Cortex of kidney (tissue), 1 donor: ENCODE measurements at places on chromosomes 2 and 18.

DNA sequence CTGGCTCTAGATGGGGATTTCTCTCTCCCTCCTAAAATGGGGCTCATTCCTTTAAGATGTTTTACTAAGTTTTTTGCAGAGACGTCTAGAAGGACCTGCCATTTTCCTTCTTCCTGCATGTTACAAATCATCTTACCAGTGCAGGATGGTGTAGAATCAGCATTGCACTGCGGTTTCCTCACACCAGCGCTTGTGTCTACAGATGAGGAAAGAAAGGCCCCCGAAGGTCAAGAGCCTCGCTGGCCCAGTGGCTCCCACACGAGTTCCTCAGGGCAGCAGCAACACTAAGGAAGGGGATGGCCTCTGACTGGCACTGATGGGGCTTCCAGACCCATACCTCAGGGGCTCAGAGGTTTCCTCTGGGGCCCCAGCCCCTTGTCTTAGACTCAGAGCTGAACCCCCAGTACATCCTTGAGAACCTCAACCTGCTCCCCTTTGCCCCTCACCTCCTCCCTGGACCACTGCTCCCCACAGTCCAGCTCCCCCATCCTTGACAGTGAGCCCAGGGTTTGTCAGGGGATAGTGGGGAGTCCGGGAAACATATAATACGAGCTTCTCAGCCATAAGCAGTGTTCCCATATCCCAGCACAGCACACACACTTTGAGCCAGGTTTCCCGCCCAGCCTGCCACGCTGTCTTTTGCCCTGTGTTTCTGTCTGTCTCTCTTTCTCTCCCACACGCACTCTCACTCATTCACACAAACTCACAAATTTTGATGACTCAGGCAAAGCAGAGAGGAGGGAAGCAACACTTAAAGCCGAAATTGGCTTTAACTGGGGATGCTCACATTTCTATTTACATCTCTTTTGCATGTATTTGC is 29.4 kb downstream of the ZFP36L2 start:
- DNase-seq = no peak

DNA sequence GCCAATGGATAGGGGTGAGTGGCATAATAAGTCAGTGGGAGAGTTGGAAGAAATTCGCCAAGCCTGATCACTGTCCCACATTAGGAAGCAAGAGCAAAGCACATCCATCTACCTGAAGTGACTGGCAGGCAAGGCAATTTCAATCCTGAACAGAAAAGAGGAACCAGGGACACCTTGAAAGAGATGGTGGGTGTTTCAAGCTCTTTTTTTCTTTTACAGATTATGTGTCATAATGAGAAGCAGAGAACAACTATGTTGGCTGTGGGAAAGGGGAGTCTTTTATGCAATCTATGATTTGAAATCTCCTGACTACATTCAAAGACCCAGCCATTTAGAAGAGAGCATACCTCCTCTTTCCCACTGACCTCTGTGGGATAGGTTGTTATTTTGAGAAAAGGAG is 63.5 kb downstream of the TGIF1 start:
- no peak for DNase-seq

GRCh38 chr2:234420408-234420807 is 76.5 kb downstream of the ARL4C start:
- DNase-seq = no peak

DNA sequence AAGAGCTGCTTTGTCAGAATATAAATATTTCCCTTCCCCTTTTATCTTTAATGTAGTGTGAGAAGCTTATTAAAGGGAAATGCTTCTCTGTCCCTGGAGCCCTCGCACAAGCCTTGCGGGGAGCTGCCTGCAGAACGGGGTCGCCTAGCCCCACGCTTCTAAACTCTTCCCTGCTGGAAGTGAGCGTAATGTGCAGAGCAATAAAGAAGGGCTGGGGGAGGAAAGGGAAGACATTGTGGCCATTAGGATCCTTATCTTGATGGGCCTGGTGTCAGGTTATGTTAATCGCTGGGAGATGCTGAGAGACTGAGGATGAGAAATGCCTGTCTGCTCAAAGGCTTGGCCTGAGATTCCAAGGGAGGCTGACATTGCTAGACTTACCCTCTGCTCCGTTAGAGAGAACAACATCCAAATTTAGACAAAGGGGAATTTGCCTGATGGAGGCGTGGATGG is 18.9 kb upstream of the FZD7 start:
- DNase-seq = no peak

DNA sequence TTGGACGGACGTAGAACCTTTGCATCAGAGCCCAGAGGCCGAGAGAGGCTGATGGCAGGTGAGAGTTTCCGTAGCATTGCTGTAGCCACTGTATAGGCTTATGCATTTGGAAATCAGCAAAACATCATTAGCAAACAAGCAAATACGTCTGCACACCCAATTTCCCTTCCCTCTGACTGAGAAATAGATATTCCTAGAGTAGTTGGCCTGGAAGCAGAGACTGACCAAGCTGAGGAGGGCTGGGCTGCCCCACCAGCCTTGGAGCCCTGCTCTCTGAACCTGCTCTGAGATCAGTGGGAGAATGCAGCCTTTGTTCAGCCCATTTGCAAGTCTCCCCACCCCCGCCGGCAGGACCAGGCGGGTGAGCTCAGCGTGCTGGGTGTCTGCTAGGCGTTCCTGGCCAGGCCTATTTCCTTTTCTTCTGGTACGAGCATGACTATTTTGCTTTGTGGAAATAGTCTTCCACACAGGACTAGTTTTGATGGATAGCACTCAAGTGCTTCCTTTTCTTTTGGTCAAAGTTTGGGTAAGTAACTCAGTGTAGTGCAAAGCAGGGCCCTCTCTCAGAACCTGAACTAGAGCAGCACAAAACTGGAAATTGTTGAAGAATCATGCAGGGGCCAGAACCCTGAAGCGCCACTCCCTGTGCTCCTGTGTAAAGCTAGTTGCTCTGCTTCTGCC is 21.9 kb upstream of the RNF149 start:
- DNase-seq = no peak

GRCh38 chr2:25316101-25316500 is 25.6 kb downstream of the DNMT3A start:
- DNase-seq = no peak

- DNase-seq = no peak
These were observed 55.9 kb upstream of the ZNF385B start for GRCh38 chr2:179917272-179917671.

- DNase-seq = no peak
These were observed 27.2 kb downstream of the TMEM177 start for GRCh38 chr2:119706221-119706620.

GRCh38 chr2:191693778-191694177 is 15.8 kb downstream of the NABP1 start:
- no peak for DNase-seq

DNA sequence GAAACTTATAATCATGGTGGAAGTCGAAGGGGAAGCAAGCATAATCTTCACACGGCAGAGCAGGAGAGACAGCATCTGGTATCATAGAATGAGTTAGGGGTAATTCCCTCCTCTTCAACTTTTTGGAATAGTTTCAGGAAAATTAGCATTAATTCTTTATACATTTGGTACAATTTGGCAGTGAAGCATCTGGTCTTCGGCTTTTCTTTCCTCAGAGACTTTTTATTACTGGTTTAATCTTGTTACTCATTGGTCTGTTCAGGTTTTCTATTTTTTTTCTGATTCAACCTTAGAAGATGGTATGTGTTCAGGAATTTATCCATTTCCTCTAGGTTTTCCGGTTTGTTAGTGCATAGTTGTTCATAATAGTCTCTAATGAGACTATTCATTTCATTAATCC is 39.7 kb upstream of the ABCA12 start:
- DNase-seq = no peak

GRCh38 chr2:150859162-150859561 is 371.7 kb upstream of the RND3 start:
- DNase-seq = no peak

DNA sequence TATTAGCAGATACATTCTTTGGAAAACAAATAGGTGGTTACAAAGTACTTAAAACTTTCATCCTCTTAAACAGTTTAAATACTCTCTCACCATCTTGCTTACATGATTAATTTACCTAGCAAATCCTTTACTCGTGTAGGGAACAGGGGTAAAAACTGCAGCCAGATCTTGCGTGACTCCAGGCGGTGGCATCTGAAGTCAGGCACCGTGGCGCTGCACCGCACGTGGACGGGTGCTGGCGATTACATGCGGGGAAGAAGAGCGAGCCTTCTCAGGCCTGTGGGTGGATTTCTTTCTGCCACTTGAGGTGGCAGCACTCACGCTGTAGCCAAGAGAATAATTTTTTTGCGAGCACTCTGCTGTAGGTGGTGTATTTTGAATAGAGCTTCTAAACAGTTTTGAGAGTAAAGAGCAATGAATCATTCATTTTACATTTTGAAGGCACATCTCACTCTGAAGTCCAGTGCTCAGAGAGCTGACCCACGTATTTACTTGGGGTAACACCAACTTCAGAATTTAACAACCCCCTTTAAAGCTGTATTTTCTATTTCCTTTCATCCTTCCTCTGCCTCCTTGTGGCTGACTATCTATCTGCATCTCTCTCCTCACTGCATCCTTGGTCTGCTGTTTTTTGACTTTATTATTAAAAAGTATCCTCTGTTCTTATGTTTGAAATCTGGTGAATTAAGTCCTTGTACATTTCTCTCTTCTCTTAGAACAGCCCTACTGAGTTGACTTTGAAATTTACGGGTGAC is 68.9 kb downstream of the EPAS1 start:
- no peak for DNase-seq

GRCh38 chr2:128687565-128687964 is 368.9 kb upstream of the HS6ST1 start:
- no peak for DNase-seq

DNA sequence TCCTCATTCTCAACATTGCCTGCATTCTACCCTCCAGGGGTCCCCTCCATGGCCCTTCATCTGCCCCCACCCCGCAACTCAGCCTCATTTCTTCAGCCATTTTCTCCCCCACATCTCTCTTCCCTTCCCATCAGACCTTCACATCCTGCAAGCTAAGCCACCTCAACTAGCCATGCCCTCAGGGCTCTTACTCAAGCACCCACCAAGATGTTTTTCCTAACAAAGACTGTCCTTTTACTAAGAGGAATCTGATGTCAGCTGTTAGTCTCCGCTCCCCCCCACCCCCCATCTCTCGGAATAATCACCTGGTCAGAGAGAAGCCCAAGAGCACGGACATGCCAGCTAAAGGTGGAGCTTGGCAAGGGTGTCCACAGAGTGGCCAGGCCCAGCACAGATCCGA is 4.7 kb upstream of the CAPN10 start:
- no peak for DNase-seq

DNA sequence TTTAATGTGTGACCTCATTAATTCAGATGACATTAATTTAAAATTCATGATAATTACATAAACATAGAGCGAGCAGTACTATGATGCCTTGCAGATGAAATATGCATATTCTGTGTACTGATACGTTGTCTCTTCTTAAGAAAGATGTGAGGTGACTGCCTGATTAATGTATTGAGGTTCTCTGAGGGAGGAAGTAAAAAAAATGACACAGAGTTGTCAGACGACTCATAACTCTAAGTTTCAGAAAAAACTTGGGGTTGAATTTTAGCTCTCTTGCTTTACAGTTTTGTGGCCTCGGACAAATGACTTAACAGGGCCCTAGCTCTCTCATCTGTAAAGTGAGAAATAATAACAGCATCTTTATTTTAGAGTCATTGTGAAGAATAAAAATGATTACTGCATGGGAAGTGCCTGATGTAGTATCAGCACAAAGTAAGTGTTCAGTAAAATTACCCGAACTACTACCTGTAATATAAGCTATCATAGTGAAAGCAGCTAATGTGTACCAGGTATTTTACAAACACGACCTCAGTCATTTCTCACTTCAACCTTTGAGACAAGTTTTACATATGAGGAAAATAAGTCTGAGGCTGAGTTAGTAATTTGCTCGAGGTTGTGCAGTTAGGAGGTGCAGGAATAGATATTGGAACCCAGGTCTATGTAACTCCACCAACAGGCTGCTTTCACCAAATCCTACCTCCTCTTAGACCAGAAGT is 65.3 kb downstream of the ALK start:
- DNase-seq = no peak

DNA sequence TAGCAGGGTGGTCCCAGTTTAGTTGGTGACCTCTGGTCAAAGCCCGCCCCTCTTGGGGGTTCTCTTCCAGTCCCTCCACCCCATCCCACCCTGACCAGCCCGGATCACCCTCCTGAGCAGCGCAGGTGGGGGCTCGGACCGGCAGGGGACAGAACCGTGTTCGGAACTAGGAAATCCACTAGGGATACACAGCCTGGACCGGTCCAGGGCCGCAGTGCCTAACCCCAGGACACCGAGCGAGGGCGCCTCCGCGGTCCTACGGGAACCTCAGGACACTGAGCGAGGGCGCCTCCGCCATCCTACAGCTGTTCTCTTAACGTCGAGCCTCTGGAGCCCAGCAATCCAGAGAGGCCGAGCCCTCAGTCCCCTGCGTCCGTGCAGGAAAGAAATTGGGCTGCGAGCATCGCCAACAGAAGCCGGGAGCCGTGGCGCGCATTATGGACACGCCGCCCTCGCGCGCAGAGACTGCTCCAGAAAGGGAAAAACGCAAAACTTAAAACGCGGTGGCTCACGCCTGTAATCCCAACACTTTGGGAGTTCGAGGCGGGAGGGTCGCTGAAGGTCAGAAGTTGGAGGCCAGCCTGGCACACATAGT is 8.5 kb downstream of the RAX start:
- DNase-seq = no peak

DNA sequence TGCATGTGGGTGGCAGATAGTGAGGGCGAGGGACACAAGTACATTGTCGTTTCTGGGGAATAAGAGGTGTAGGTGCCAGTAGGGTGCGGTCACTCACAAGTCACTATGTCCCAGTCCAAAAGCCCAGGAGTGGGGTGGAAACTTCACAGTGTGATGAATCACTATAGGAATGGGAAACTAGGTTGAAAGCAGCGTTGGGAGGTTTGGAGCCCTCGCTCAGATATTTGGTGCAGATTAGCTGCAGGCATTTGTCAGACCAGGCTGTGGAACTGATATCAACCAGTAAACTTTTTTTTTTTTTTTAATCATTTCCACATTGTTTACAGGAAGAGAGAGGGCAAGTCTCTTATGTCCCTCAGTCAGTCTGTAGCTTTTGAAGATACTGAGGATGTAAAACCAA is 121.8 kb downstream of the CERS6 start:
- DNase-seq = no peak

- DNase-seq = no peak
These were observed 29.7 kb upstream of the PID1 start for GRCh38 chr2:229300790-229301189.

GRCh38 chr2:197813093-197813787 is 8.8 kb downstream of the PLCL1 start:
- DNase-seq = no peak

DNA sequence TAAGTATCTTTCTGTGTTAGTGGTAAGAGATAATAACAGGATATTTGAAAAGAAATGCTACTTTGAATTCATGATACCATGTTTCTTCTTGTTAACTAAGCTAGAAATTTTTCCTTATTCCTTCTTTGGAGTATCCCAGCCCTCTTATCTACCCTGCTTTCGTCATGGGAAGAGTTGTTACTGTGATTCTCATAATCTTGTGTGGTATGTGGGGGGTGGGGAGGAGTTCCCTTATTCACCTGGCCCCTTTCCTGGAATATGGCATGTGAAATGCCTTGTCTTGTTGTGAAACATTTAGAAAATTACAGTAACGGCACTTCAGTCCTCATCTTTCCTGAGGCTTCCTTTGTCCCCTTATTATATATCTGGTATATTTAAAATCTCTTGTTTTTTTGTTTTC is 129.9 kb downstream of the NCOA1 start:
- DNase-seq = no peak

- DNase-seq = no peak
These were observed 15.2 kb upstream of the CETN1 start for GRCh38 chr18:564708-565561.

GRCh38 chr18:62438018-62438329 is 84.9 kb upstream of the ZCCHC2 start:
- no peak for DNase-seq
